ENCODE measurements at places on chromosomes 5 and 9. TPM values are rescaled to one million over a fixed set of nuclear protein-coding genes. Genes with fewer than 3 reads are reported as not detected.

DNA sequence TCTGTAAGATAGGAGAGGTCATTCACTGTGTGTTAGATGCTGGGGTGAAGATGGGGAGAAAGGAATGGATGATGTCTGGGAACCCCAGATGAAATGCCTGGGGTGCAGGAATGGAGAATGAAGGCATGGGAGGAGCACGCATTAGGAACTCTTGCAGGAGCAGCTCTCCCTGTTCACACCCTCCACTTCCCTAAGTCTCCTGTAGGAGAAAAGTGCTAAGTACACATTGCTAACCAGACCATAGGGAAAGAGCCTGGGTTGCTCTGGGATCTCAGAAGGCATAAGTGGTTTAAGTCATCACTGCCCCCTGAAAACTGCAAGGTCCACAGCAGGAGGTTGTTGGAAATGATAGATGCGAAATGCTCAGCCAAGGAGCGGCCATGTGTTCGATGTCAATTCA lies 163.1 kb downstream of the SEC61B start:
- no peak for DNase-seq
- H3K4me1 ChIP-seq = no peaks in the 10 kb centered on the region
- no peak overlapping the region for H3K4me3 ChIP-seq
- H3K27me3 ChIP-seq = peaks cover 30% of the 10 kb centered on the region
- H3K27ac ChIP-seq = no peak overlapping the region

The OR4F3 gene
- not detected for total RNA-seq

- no peak for DNase-seq
- no peak overlapping the region for H3K27ac ChIP-seq
- no peak overlapping the region for H3K4me3 ChIP-seq
- no peaks in the 10 kb centered on the region for H3K4me1 ChIP-seq
- no peaks in the 10 kb centered on the region for H3K27me3 ChIP-seq
These were observed 551.3 kb downstream of the DMRTA1 start for GRCh38 chr9:22997923-22998322.

DNA sequence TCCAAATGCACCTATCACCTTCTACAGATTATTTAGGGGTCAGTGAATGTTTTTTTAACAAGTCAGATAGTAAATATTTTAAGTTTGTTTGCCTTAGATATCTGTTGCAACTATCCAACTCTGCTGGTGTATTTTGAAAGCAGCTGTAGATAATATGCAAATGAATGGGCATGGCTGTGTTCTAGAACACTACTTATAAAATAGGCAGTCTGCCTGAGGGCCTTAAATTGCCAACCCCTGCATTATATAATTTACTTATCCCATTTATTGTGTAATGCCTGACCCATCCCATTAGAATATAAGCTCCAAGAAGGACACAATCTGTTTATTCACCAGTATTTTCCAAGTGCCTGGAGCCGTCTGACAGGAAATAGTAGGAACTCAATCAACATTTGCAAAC lies 149.0 kb downstream of the TTC39B start:
- H3K4me3 ChIP-seq = no peak overlapping the region
- no peaks in the 10 kb centered on the region for H3K27me3 ChIP-seq
- peak overlapping the region; percentile 43 for H3K27ac ChIP-seq
- peaks cover 8% of the 10 kb centered on the region for H3K4me1 ChIP-seq
- DNase-seq = peak; percentile 13
- no peaks in the 10 kb centered on the region for H3K36me3 ChIP-seq

The SHOC1 gene
- not detected for total RNA-seq

The MSMP gene
- total RNA-seq = 145 TPM

GRCh38 chr5:172716796-172717313 lies 54.1 kb downstream of the DUSP1 start:
- peaks cover 13% of the 10 kb centered on the region for H3K4me1 ChIP-seq
- DNase-seq = peak; percentile 83
- no peak overlapping the region for H3K4me3 ChIP-seq
- H3K27ac ChIP-seq = no peak overlapping the region

The SPATA6L gene
- total RNA-seq = 1.4 TPM

- H3K4me3 ChIP-seq = no peak overlapping the region
- no peaks in the 10 kb centered on the region for H3K27me3 ChIP-seq
- H3K36me3 ChIP-seq = no peaks in the 10 kb centered on the region
- H3K27ac ChIP-seq = no peak overlapping the region
These were observed 72.7 kb downstream of the LURAP1L start for GRCh38 chr9:12847561-12847960.

The HSPB3 gene
- total RNA-seq = not detected

DNA sequence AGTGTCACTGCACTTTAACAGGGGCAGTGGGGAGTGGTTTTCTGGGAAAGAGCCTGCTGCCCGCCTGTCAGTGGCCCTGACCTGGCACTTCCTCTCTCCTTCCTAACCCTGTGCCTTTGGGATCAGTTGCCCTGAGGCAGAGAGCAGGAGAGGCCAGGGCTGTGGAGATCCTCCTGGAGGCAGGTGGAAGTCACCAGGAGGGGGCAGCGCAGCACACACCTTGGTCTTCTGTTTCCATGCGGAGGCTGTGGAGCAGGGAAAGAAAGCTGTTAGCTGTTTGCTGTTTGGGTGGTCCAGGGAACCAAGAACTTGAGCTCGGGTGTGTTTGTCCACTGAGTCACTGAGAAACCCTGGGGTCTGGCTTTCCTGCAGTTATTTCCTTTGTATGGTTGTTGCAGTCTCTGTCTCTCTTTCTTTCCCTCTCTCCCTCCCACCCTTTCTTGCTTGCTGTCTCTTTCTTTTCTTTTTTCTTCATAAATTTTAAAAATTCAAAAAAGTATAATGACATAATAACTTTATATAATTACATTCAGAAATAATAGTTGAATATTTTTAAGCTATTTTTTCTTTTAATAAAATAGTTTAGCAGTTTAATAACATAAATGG lies 28.1 kb downstream of the NTRK2 start:
- no peak overlapping the region for H3K4me3 ChIP-seq
- H3K4me1 ChIP-seq = no peaks in the 10 kb centered on the region
- no peak overlapping the region for H3K27ac ChIP-seq

The DOCK8 gene
- 1.9 TPM for total RNA-seq

GRCh38 chr5:124050120-124050770 lies 538.3 kb downstream of the CSNK1G3 start:
- H3K4me1 ChIP-seq = no peaks in the 10 kb centered on the region
- H3K27me3 ChIP-seq = no peaks in the 10 kb centered on the region
- no peak for DNase-seq
- H3K27ac ChIP-seq = no peak overlapping the region
- H3K4me3 ChIP-seq = no peak overlapping the region

The FAXDC2 gene
- total RNA-seq = not detected

GRCh38 chr9:78900500-78900899 lies 603.6 kb downstream of the PSAT1 start:
- no peak overlapping the region for H3K27ac ChIP-seq
- H3K36me3 ChIP-seq = no peaks in the 10 kb centered on the region
- H3K4me3 ChIP-seq = no peak overlapping the region
- no peaks in the 10 kb centered on the region for H3K4me1 ChIP-seq
- no peaks in the 10 kb centered on the region for H3K27me3 ChIP-seq

GRCh38 chr5:119031905-119032304 lies 39.0 kb upstream of the DMXL1 start:
- H3K36me3 ChIP-seq = no peaks in the 10 kb centered on the region
- no peak overlapping the region for H3K27ac ChIP-seq
- no peak overlapping the region for H3K4me3 ChIP-seq
- no peaks in the 10 kb centered on the region for H3K27me3 ChIP-seq
- no peak for DNase-seq

DNA sequence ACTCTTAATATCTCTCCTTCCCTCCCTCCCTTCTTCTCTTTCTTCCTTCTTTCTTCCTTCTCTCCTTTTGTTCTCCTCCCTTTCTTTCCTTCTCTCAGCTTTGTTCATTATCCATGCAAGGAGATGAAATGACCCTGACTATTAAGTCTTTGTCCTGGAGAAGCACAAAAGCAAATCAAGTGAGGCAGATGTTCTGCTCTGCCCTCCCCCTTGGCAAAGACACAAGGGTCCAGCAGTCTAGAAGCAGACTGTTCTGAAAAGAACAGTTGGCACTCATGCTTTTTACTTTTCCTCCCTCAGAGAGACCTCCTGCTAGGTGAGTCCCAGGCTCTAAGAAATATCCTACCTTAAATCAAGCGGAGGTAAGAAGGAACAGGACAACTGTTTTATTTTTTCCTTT lies 1067.6 kb upstream of the DMAC1 start:
- H3K27me3 ChIP-seq = no peaks in the 10 kb centered on the region
- no peak overlapping the region for H3K4me3 ChIP-seq
- no peak for DNase-seq
- H3K36me3 ChIP-seq = no peaks in the 10 kb centered on the region
- no peaks in the 10 kb centered on the region for H3K4me1 ChIP-seq

- no peaks in the 10 kb centered on the region for H3K27me3 ChIP-seq
- H3K27ac ChIP-seq = no peak overlapping the region
- H3K36me3 ChIP-seq = no peaks in the 10 kb centered on the region
- no peaks in the 10 kb centered on the region for H3K4me1 ChIP-seq
- no peak overlapping the region for H3K4me3 ChIP-seq
- no peak for DNase-seq
These were observed 41.5 kb downstream of the HMCN2 start for GRCh38 chr9:130306823-130307666.

The CD72 gene
- total RNA-seq = not detected

DNA sequence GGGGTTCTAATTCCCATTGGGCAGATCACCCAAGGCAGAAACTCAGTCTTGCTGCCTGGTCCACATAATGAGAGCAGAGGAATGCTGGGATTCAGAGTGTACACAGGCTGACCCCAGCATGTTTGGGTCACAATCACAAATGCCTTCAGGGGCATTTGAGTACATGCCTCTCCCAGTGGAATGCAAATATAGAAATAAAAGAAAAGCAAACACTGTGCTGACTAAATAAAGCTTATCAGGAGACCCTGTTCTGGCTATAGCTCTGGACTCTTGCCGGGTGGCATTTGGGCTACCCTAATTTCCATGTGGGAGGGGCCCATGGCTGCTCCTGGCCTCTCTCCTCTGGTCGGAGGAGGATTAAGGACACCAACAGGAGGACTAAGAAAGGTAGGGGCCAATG lies 121.4 kb downstream of the DOCK8 start:
- H3K27ac ChIP-seq = no peak overlapping the region
- H3K4me1 ChIP-seq = peaks cover 6% of the 10 kb centered on the region
- no peaks in the 10 kb centered on the region for H3K27me3 ChIP-seq
- H3K4me3 ChIP-seq = no peak overlapping the region

DNA sequence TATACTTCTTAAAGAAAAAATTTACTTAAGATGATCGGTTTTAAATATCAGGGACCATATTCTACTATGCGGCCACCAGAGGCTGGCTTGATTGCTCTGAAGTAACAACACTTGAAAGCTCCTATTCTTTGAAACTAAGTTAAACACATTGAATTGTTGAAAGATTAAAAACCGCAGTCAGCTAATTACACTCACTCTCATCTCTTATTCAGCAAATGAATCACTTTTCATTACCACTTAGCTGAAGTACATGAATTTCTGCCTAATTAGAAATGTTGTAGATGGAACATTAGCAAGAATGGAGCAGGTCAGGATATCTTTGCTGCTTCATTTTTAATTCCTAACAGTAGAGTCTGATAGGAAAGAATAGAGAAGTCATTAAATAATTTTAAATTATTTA lies 42.3 kb downstream of the LSM11 start:
- DNase-seq = no peak
- H3K27ac ChIP-seq = no peak overlapping the region
- no peaks in the 10 kb centered on the region for H3K4me1 ChIP-seq
- H3K27me3 ChIP-seq = no peaks in the 10 kb centered on the region
- peaks cover 27% of the 10 kb centered on the region for H3K36me3 ChIP-seq

DNA sequence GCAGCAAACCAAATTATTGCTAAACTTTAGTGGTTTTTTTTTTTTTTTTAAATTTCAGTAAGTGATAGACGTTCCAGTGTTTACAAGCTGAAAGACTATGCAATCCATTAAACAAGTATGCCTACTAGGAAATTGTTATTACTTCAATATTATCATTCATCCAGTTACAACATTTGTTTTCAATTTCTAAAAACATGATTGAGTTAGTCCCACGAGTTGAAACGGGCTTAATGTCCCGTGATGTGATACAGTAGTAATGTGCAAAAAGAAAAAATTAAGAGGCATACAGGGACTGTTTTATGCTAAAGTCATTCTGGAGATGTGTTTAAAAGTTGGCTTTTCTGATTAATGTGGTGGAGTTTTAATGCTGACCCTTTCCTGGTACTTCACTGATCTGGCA lies 550.3 kb upstream of the DMAC1 start:
- no peak overlapping the region for H3K4me3 ChIP-seq
- H3K27ac ChIP-seq = no peak overlapping the region
- H3K4me1 ChIP-seq = no peaks in the 10 kb centered on the region
- no peaks in the 10 kb centered on the region for H3K36me3 ChIP-seq
- H3K27me3 ChIP-seq = no peaks in the 10 kb centered on the region

The CEP72 gene
- 23.6 TPM for total RNA-seq

DNA sequence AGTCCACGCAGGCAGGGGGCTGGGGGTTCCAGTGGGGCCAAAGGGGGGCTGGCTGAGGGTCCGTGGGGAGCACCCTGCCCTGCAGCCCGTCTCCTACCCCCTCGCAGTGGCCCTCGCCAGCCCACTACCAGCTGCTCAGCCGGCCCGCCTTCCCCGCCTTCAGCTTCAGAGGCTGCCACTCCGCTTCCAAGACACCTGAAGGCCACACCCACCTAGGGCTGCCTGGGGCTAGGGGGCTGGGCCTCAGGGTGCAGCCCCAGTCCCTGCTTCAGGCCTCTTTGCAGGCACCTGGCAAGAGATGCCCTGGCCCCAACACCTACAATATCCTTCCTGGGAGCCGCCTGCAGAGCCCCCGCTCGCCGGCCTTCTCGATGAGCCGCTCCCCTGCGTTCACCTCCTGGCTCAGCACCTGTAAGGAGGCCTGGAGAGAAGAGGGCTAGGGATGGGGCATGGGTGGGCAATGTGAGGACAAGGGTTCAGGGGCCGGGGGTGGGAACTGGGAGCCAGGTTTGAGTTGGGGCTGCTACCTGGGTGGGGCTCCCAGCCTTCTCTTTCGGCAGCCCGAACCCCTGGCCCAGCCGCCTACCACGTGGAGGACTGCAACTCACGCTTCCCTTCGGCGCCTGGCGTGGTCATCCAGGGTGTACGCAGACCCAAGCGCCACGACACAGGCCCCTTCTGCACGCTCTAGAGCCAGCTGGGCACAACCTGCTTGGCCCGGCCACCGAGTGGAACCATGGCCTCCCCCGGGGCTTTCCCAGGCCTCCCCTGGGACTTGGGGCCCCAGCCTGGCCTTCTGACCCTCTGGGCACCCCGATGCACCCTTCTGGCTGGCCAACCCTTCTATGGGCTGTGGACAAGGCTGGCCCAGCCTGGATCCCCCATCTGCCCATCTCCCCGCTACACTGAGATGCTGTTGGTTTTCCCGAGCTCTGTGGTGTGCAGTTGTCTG lies 1.7 kb downstream of the STPG3 start:
- no peak for DNase-seq
- H3K4me1 ChIP-seq = peaks cover 15% of the 10 kb centered on the region
- H3K27ac ChIP-seq = no peak overlapping the region
- H3K4me3 ChIP-seq = no peak overlapping the region

DNA sequence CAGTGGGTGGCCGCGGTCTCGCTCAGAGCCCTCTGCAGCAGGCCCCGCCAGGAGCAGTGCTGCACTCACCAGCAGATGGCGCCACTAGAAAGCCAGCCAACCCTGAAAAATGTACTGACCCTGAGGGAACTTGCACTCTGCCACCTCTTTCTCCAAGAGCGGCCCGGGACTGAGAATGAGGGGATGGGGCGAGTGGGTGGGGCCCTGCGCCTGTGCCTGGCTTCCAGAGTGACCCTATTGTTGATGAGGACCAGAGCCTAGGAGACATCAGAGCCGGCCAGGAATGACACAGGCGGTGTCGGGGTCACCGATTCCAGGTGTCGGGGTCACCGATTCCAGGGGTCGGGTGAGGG lies 2.9 kb upstream of the IL17B start:
- no peaks in the 10 kb centered on the region for H3K4me1 ChIP-seq
- H3K4me3 ChIP-seq = no peak overlapping the region
- DNase-seq = peak; percentile 89
- no peaks in the 10 kb centered on the region for H3K36me3 ChIP-seq
- no peak overlapping the region for H3K27ac ChIP-seq
